ENCODE measurements at places on chromosomes 5 and 9.

GRCh38 chr5:2877522-2877921 is 126.0 kb upstream of the IRX2 start:
- DNase-seq, result no peak

- DNase-seq, result no peak
These were observed 36.7 kb downstream of the SLC27A6 start for GRCh38 chr5:129001841-129002526.

GRCh38 chr5:19835442-19835841 is 152.6 kb downstream of the CDH18 start:
- no peak for DNase-seq

GRCh38 chr9:111436571-111436970 is 47.6 kb downstream of the ECPAS start:
- DNase-seq, result no peak

DNA sequence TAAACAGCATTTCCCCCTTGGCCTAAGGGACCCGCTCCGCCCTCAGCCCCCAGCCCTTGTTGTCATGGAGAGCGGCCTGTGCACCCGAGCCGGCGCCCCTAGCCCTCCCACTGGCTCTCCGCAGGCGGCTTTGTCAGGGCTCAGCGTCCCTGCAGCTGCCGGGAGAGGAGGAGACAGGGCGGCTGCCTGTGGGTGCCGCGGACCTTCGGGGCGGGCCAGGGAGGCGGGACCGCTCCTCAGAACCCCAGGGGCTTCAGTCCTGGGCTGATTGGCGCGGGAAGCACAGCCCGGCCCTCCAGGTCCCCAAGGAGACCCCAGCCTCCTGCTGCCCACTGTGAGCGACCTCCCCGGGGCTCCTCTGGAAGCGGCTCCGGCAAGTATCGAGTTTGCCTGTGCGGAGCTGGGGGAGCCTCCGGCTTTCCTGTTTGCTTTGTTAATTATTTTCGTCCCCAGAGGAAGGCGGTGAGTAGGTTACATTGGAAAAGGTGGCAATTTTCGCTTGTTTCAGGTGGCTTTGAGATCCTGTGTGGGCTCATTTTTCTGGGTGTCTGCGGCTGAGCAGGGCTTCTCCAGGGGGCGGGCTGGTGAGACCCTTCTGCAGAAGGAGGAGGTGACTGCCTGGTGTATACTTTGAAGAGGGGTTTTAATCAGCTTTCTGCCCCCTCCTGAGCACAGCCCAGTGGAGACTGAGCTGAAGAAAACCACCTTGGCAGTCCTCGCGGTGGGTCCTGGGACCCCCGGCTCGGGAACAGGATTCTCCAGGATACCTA is at the start of gene FGD3:
Gene FGD3 (plus strand): TSS at position 256 of the 770 bp plus-strand sequence. CDS start 28,734 bp downstream, outside the sequence.
- DNase-seq, result peak; percentile 91

DNA sequence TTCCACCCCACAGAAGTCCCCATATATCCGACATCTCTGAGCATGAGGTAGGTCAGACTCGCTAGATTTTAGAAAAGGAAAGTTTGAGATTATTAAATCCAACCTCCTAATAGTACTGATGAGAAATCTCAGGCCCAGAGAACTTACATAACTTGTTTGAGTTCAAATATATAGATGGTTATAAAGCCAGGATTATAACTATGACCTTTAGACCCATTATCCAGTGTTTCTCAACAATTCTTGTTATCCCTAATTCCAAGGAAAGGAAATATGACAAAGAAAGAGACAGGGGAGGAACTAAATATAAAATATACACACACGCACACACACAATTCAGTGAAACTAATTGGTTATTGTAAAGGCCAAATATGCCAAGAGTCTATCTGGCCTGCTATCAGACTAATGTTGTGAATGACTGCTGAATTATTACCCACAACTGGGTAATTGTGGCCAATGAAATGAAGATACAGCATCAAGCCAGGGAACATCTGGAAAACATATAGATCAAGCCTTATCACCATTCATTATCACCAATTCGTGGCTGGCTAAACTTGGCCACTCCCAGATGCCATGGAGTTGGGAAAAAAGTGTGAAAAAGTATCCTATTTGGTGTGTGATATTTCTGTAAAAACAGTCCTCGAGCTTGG is 248.4 kb downstream of the PRELID2 start:
- no peak for DNase-seq

DNA sequence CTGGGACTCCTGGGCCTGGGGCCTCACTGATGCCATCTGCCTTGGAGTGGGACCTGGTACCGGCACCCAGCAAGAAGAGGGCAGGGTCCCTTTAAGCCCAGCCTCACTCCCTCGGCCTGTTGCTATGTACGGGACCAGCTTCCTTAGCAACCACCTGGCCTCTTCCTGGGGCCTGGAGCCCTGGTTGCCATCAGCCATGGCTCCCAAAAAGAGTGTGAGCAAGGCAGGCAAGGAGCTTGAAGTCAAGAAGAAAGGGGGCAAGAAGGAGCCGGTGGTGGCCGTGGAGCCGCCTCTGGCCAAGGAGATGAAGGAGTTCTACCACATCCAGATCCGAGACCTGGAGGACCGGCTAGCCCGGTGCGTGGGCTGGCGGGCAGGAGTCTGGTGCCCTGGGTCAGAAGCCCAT is at the start of gene CFAP157:
Gene CFAP157 (plus strand): TSS at position 153 of the 406 bp plus-strand sequence. CDS start 44 bp downstream, at position 197.
- no peak for DNase-seq

DNA sequence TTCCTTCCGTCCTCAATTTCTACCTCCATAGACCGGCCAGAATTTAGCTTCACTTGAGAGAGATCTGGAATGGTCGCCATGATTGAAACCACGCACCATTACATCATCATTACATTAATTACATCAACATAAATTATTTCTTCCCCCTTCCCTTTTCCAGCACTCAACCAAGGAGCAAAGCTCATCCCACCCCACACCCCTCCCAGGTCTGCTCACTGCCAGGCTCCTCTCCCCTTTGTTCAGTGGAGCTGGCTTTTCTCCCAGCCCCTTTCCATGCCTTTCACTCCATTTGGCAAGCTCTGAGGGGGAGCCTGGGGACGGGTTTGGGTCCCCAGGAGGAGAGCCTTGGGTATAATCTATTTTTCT is 8.4 kb downstream of the RACK1 start:
- DNase-seq, result no peak

DNA sequence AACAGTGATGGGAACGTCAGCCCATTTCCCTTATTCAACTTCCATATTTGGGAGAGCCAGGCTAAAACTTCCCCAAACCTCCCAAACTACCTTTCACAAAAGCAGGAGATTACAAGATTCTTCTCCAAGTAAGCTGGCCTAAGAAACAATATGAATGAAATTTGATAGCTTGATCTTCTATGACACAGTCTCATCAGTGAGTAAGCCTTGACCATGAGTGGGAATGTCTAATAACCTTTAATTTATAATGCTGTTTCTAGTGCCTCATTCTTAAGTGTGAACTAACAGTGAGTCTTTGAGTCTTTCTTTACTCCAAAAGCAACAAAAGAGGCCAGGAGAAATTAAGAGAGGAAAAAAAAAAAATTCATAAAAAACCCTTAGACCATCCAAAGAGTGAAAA is 1379.9 kb downstream of the EFNA5 start:
- DNase-seq, result no peak

GRCh38 chr5:114358329-114358728 is 3.5 kb upstream of the KCNN2 start:
- DNase-seq, result no peak

DNA sequence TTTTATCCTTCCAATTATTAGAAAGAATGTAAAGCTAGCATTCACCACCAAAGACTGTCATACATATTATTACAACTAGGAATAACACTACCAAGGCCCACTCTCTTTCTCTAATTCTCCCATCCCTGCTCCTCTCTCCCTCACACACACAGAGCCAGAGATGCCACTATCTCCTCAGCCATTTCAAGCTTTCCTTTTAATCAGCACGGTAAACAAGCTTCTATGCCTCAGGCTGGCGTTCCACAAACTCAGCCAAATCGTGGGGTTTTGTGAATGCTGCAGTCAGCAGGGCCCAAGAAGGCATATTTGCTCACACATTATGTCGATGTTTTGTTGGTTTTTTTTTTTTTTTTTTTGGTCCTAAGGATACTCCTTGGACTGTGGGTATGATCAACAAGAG is 979.9 kb upstream of the DMAC1 start:
- DNase-seq, result no peak

GRCh38 chr5:80204808-80205614 is 50.8 kb downstream of the SERINC5 start:
- no peak for DNase-seq

- no peak for DNase-seq
These were observed 191.7 kb upstream of the NR3C1 start for GRCh38 chr5:143594902-143595818.

GRCh38 chr5:103511554-103511885 is 51.1 kb downstream of the NUDT12 start:
- no peak for DNase-seq

DNA sequence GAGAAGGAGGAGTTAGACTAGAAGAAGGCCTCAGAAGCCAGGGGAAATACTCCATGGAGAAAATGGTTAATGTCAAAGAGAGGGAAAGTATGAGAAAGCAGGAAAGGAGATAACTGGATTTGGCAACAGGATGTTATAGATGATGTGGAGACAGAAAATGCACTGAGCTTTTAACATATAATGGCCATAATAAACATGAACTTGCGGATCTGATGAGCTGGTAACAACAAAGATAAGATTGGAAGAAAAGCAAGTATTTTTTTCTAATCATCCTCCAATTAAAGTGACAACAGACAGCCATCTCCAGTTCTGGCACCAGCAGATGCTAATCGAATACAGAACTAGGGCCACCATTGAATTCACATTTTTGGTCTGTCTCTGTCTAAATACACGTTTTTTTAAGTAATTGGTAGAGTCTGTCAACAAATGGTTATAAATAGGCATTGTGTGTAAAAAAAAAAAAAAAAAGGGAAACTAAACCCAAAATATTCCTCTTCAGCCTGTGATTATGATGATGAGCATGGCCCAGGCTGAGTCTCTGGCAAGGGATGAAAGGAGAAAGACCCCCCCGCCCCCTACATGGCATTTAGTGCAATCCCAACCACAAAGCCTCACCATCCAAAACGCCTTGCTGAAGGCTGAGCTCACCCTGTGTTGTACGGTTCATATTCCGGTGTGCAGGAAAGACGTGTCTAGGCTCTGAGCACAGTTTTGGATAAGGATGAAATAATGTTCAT is 149.5 kb upstream of the LHFPL2 start:
- no peak for DNase-seq

DNA sequence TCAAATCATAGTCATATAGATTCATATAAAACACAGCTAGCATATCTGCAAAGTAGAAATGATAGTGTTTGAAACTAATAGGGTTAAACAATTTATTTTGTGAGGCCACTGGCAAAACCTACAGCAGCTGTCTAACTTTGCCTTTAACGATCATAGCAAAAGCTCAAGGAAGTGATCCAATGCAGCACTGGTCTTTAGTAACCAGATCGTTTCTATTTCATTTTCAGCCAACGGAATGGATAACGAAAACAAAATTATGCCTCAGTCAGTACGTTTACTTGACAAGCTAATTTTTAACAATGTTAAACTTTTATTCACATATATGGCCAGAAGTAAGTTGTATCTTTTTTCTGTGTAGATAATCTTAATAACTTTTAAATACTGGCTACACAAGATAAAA is 17.7 kb downstream of the MLLT3 start:
- no peak for DNase-seq

DNA sequence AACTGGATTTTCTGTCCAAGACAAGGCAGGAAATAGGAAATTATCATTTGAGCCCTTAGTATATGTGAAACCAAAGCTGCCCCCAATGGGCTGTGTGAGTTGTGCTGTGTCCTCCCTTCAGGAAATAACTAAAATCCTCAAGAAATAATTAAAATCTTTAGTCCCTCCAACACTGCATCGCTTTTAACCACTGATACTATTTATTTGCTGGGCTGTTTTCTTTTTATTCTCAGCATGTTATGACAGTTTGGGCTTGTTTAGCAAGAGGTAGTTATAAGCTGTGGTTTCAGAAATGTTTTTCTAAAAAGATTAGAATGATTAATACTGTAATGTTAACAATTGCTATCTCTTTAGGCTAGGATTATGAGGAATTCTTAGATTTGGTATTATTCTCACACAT is 187.0 kb upstream of the KCNN2 start:
- DNase-seq, result no peak

DNA sequence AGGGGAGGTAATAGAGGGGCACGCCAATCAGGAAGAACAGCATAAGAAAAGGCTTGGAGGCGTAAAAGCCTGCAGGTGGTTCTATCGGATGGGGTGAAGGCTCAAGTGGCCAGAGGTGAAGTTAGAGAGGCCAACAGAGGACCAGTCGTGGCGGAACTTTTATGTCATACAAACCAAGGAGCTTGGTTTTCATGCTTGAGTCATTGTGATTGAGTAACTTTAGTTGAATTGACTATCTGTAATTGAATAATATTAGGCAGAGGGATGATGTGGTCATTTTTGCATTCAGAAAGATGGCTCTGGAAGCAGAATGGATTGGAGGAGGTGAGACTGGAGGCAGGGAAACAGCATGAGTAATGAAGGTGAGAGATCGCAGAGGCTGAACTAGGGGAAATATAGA is 7.2 kb upstream of the SPINK4 start:
- DNase-seq, result no peak

- DNase-seq, result no peak
These were observed 13.2 kb upstream of the LNPEP start for GRCh38 chr5:96922499-96923244.

GRCh38 chr9:71431931-71432330 is 310.5 kb upstream of the TRPM3 start:
- no peak for DNase-seq

DNA sequence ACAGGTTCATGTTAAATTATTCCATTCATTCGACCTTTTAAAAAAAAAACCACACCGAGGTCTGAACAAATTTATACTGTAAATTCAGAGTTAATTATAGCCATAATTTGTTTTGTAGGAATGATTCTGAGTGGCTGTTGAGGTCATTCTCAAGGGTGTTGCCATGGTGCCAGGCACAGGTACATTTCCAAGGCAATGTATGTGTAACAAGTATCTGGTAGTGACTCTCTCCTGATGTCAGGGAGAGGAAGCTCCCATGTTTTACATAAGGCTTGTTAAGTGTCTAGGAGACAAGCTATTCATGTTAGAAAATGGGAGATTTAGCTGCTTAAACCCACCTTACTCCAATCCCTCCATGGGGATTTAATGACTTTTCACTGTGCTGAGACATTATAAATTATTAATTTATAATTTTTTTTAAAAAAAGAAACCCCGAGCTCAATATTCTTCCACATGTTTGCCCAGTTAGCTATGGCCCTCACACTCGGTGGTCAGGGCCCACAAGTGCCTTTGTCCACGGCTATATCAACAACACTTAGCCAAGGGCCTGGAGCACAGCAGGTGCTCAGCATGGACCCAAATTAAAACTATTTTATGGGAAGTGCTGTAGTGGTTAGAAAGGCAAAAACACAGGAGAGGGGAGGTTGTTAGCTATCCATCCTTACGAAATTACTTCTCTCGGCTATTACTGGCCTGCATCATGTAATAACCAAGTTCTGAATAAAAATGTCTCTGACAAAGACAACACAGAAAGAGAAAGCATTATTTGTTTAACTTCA is 154.6 kb upstream of the GNA14 start:
- DNase-seq, result peak; percentile 22

Measured in NCI-H1436 (cell line).